ENCODE measurements at places on chromosomes 12 and 14.

DNA sequence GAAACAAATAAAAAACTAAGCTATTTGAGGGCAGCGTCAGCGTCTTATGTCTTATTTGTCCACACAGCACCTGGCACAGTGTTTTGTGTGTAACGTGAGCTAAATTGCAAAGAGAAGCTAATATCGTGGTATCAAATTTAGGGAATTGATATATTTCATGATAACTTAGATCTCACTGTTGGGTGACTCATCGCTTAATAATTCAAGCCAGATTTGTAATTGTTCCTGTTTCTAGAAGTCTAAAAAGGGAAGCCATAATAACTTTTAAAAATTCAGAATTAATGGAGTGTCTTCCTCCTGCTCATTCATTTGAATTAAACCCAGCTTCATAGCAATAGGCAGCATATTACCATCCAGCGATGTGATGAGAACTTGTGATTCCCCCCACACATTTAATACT, 214.7 kb downstream of the PDZRN4 start:
- no peak for DNase-seq

GRCh38 chr12:38477340-38478090, 160.9 kb downstream of the ALG10B start:
- DNase-seq, result no peak

- no peak for DNase-seq
Measured at GRCh38 chr14:53193193-53193592, 40.1 kb upstream of the DDHD1 start.

GRCh38 chr12:52011602-52012214, 5.0 kb downstream of the TAMALIN start:
- DNase-seq, result no peak

DNA sequence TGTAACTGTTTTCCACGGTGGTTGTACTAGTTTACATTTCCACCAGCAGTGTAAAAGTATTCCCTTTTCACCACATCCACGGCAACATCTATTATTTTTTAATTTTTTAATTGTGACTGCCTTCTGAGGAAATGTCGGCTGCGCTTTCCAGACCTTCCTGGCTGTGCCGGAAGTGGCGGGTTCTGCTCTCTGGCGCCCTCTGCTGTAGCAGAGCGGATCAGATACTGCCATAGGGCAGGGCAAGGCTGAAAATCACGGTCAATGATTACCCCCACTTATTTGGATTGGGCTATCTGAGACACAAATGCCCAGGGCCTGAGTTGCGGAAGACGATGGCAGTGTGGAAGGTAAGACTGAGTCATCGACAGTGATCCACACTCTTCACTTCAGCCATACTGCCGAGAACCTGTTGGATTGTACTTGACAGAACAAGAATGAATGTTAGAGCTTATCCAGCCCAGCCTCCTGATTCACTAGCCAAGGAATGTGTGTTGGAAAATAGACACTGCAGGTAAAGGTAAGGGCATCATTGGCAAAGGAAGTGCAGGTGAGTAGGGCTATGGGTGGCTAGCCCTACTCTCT, 124.2 kb downstream of the NTF3 start:
- no peak for DNase-seq

- no peak for DNase-seq
Measured at GRCh38 chr12:23708185-23708837, 241.2 kb downstream of the SOX5 start.

GRCh38 chr12:53005215-53005985, 856 bp upstream of the EIF4B start:
- DNase-seq, result no peak

- no peak for DNase-seq
Measured at GRCh38 chr14:67889455-67889854, 69.9 kb downstream of the RAD51B start.

- DNase-seq, result no peak
Measured at GRCh38 chr14:91511043-91511383, 903 bp upstream of the PPP4R3A start.

GRCh38 chr14:58166005-58166983, 14.3 kb upstream of the ARMH4 start:
- DNase-seq, result peak; percentile 73

DNA sequence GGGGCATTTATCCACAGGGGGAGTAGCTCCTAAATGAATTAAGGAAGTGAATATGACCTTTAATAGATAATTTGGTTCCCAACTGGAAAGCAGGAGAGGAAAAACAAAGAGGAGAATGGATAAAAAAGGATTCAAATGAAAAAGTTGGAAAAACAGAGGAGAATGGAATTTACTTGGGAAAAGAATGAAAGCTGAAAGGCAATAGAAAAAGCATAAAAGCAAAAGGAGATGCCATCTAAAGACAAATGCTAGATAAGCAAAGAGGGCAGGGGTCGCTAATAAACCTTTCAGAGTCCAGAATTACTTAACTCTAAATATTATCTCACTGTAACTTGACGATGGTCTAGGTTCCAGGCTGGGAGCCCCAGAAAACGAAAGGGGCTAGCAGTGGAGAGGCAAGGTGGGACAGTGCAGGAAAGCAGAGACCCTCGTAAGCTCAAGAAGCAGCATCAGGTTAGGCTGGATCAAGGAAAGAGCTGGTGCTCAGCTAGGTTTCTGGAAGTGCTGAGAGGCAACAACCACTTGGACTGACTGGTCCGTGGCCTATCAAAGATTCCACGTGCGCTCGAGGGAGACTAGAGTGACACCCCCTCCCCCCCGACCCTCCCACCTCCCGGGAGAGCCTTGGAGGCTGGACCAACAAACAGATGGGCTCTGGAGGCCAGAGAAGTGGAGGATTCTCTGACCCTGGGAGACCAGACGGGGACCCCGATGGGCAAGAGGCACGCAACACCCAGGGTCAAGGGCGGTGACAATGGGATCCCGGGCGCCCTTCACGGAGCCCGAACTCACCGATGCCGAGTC, 1.2 kb downstream of the SLC2A13 start:
- DNase-seq, result peak; percentile 28

- DNase-seq, result no peak
Measured at GRCh38 chr12:13561923-13562322, 365.4 kb downstream of the EMP1 start.

DNA sequence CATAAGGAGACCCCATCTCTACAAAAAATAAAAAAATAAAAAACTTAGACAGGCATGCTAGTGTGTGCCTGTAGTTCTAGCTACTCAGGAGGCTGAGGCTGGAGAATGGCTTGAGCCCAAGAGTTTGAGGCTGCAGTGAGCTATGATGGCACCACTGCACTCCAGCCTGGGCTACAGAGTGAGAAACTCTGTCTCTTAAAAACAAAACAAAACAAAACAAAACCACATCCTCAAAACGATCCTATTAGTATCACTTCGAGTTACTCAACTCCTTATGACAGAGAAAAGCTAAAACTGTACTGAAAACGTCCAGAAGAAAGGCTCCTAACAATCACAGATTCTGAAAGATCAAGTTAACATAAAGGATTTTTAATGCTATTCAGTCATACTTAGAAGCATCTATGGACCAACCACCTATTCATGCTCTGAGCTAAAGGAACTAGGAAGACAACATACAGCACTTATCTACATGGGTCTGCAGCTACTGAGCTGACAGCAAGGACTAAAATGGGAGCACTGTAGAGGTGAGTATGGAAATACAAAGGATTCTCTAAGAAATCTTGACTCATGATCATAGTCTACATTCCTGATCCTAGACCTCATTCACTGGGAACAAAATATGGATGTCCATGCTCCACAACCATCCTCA, 75.3 kb upstream of the DUSP6 start:
- DNase-seq, result no peak
